Neural progenitor cell (in vitro differentiated cells): ENCODE measurements at places on chromosomes 2 and 18.

- DNase-seq, result no peak
Measured at GRCh38 chr2:159903443-159904126, 105.6 kb upstream of the CD302 start.

GRCh38 chr2:42792583-42793333, at the start of gene HAAO:
Gene HAAO (minus strand): TSS chr2:42792583. CDS start chr2:42792536, 47 bp downstream.
- DNase-seq, result peak; percentile 81

DNA sequence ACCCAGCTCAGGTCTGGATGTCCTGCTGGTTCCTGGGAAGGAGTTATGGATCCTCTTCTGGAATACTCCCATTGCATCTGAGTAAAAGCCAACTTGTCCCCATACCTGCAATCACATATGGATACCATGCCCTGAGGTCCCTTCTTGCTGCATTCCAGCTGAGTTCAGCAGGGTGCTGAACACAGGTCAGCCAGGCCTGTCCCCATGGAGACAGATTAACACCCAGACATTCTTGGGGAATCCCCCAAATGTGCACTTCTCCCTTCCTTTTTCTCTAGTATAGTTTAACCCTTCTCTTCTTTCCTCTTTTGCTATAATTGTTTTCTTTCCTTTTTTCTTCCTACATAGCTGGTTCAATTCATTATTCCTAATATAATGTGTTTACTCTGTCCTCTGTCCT, 799.6 kb upstream of the HS6ST1 start:
- no peak for DNase-seq

GRCh38 chr18:3824101-3824500, 374.1 kb downstream of the TGIF1 start:
- no peak for DNase-seq

GRCh38 chr2:203583084-203583695, 48.1 kb upstream of the RAPH1 start:
- no peak for DNase-seq

DNA sequence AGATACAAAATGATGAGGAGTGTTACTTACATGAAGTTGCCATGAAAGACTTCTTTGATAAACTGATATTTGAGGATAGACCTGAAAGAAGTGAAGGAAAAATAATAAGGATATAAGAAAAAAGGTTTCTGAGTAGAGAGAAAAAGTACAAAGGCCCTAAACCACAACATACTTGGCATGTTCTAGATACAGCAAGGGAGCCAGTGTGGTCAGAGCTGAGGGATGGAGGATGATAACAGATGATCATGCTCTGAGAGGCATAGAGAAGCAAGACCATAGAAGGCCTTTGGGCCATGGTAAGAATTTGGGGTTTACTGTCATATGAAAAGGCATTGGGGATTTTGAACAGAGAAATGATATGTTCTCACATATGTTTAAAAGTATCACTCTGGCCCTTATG, 424.1 kb upstream of the CHST9 start:
- no peak for DNase-seq

- DNase-seq, result no peak
Measured at GRCh38 chr2:132374551-132374950, 42.1 kb upstream of the GPR39 start.

DNA sequence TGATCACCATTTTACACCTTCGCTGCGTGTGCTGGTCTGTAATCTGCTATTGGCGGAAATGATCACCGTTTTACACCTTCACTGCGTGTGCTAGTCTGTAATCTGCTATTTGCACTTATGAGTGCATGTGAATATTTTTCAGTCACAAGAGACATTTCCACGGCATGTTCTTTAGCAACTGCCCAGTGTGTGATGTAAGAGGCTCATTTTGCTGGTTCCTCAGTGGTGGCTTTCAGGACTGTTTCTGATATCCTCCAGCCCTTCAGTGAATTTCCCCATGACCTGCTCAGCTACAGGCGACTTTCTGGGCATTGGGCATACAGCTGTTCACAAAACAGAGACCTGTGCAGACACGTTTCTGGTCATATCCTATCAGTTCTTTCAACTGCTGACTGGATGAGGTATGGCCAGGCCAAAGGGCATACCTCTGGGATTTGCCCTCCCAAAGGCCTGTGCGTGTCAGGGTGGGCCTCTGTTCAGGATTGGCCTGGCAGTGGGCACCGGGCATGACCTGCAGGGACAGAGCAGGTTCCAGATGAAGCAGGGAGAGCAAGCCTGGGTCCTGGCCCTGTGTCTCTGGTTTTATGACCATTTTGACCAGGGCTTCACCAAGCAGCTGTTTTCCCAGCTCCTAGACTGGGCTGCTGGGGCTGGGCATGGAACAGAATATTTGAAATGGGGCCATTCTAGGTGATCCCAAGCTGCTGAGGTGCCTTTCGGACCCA, 521 bp upstream of the PROM2 start:
- DNase-seq, result no peak

- DNase-seq, result no peak
Measured at GRCh38 chr2:133829450-133830020, 261.3 kb upstream of the NCKAP5 start.

- DNase-seq, result no peak
Measured at GRCh38 chr2:97617911-97618310, 28.0 kb upstream of the COX5B start.
